ENCODE measurements at places on chromosomes 12 and 14. TPM values are rescaled to one million over a fixed set of nuclear protein-coding genes. Genes with fewer than 3 reads are reported as not detected.

RTN1 gene
- under 0.01 TPM for total RNA-seq

TAS2R50 gene
- 6.3 TPM for total RNA-seq

BATF gene
- total RNA-seq, result 6.5 TPM

PMEL gene
- 5,356 TPM for total RNA-seq

RNFT2 gene
- total RNA-seq, result 11.0 TPM

HSPB8 gene
- total RNA-seq, result 20.0 TPM

KITLG gene
- total RNA-seq, result 2.5 TPM

FSCB gene
- total RNA-seq, result under 0.01 TPM

GUCY2C gene
- not detected for total RNA-seq

LRRC10 gene
- total RNA-seq, result not detected

PPP1R36 gene
- 1.3 TPM for total RNA-seq

KRT7 gene
- 6.2 TPM for total RNA-seq

CLEC2B gene
- 7.9 TPM for total RNA-seq

OVCH1 gene
- total RNA-seq, result under 0.01 TPM

HEBP1 gene
- total RNA-seq, result 24.7 TPM

FOXN4 gene
- total RNA-seq, result not detected

All from melanocyte of skin (primary cell).